ENCODE measurements at places on chromosomes 16 and 17.

- peak; percentile 55 for DNase-seq
- H3K4me1 ChIP-seq, result peaks cover 67% of the 10 kb centered on the region
- no peak overlapping the region for H3K27ac ChIP-seq
- peak overlapping the region; percentile 35 for H3K4me3 ChIP-seq
- no peaks in the 10 kb centered on the region for H3K36me3 ChIP-seq
These were observed 8.3 kb downstream of the FOXJ1 start for GRCh38 chr17:76132574-76133338.

- H3K4me3 ChIP-seq, result no peak overlapping the region
- H3K36me3 ChIP-seq, result no peaks in the 10 kb centered on the region
- no peaks in the 10 kb centered on the region for H3K27me3 ChIP-seq
- peaks cover 31% of the 10 kb centered on the region for H3K4me1 ChIP-seq
- H3K27ac ChIP-seq, result no peak overlapping the region
These were observed 7.8 kb downstream of the HSD17B2 start for GRCh38 chr16:82042846-82043245.

GRCh38 chr16:73289232-73289631 is 241.3 kb upstream of the ZFHX3 start:
- no peaks in the 10 kb centered on the region for H3K27me3 ChIP-seq
- no peak for DNase-seq
- no peaks in the 10 kb centered on the region for H3K36me3 ChIP-seq
- peaks cover 15% of the 10 kb centered on the region for H3K4me1 ChIP-seq
- no peak overlapping the region for H3K27ac ChIP-seq

GRCh38 chr16:31363721-31364120 is 8.7 kb downstream of the ITGAX start:
- DNase-seq, result no peak
- no peaks in the 10 kb centered on the region for H3K4me1 ChIP-seq
- H3K4me3 ChIP-seq, result no peak overlapping the region
- H3K36me3 ChIP-seq, result no peaks in the 10 kb centered on the region
- H3K27me3 ChIP-seq, result no peaks in the 10 kb centered on the region
- H3K27ac ChIP-seq, result no peak overlapping the region
